ENCODE measurements at places on chromosomes 6 and 20.

DNA sequence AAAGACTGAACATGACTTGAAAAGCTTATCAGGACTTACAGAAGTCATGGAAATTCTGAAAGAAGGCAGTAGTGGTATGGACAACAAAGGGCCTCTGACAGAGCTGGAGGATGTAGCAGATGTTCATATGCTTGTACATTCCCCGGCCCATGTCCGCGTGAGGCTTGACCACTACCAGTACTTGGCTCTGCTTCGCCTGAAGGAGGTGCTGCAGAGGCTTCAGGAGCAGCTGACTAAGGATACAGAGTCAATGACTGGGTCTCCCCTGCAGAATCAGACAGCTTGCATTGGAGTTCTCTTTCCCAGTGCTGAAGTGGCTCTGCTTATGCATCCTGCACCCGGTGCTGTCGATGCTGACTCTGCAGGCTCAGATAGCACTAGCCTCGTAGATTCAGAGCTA lies 29.2 kb downstream of the TAF11 start:
- no peak for DNase-seq

- DNase-seq = no peak
These were observed 621.5 kb downstream of the TENT5A start for GRCh38 chr6:81130969-81131368.

- no peak for DNase-seq
These were observed 88.3 kb downstream of the CEBPB start for GRCh38 chr20:50278684-50279531.

DNA sequence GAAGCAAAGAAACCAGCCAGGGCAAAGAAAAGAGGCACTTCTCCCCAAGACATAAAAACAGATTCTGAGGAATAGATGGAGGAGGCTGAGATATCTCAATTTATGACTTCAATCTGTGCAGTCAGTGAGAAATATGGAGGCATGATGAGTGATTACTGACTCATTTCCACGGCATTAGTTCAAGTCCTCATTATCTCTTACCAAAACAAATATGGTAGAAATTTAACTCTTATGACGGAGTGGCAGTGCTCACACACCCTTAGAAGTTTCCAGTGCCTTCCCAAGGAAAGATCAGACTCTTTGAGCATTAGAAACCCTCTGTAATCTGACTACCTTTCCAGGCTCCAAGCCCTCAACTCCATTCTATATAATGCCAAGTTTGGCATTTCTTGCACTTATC lies 364.1 kb downstream of the ARHGAP18 start:
- no peak for DNase-seq

DNA sequence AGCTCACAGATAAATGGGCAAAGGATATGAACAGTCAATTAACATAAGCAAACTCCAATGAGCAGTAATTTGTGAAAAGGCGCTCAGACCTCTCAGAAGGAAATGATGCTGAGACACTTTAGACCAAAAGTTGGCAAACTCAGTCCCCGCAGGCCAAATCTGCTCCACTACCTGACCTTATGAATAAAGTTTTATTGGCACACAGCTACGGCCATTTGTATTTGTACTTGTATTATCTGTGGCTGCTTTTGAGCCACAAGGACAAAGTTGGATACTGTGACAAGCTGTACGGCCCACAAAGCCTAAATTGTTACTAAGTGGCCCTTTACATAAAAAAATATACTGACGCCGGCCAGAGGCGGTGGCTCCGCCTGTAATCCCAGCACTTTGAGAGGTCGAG lies 167.0 kb downstream of the PREX1 start:
- no peak for DNase-seq

- no peak for DNase-seq
These were observed 139.3 kb downstream of the CD164 start for GRCh38 chr6:109242925-109243324.

- DNase-seq = no peak
These were observed 38.4 kb downstream of the HS3ST5 start for GRCh38 chr6:114304304-114304887.

GRCh38 chr6:32192608-32193039 lies at the start of gene GPSM3:
TSS of gene GPSM3 (minus strand) at chr6:32192643. CDS start at chr6:32192513, 130 bp downstream.
- DNase-seq = peak; percentile 51

- DNase-seq = no peak
These were observed 36.9 kb downstream of the GMDS start for GRCh38 chr6:2208468-2208867.

DNA sequence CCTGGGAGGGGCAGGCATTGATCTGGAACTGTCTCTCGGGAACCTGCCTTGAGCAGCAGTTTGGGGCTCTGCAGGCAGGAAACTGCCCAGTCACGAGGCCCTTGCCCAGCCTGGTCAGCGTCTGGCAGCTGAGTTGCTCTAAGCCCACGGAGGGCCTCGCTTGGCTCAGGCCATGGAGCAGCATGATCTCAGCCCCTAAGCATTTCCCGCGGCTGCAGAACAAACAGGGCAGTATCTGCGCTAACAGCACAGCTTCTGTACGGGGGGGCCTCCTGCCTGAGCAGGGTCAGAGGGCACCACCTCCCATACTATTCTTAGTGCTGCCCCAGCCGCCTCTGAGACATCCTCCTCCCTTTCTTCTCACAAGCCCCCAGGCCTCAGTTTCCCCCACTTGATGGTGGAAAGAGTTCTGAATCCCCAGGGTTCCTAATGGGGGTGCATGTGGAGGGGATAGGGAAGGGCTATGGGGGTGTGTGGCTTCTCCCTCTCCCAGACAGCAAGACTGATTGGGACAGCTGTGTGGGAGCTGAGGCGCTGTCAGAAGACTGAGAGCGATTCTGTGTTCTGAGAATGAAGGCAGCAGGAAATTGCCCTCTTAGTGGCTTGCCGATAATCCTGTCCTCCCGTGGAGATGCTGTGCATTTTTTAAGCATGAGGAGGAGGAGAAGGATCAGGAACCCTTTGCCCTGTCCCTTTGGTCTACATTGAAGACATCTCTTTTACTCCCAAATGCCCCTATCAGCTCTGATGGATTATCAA lies 46.4 kb downstream of the MOCS1 start:
- no peak for DNase-seq

GRCh38 chr6:154386848-154387717 lies 30.5 kb upstream of the IPCEF1 start:
- DNase-seq = no peak

- DNase-seq = no peak
These were observed 84.9 kb upstream of the LRFN2 start for GRCh38 chr6:40672087-40672486.

GRCh38 chr6:140987364-140988155 lies 1145.2 kb upstream of the GJE1 start:
- no peak for DNase-seq

- no peak for DNase-seq
These were observed 152.2 kb upstream of the SOX4 start for GRCh38 chr6:21441386-21441785.

GRCh38 chr6:129448965-129449364 lies 261.0 kb downstream of the ARHGAP18 start:
- no peak for DNase-seq

GRCh38 chr6:118781897-118782296 lies 112.1 kb upstream of the ASF1A start:
- no peak for DNase-seq

DNA sequence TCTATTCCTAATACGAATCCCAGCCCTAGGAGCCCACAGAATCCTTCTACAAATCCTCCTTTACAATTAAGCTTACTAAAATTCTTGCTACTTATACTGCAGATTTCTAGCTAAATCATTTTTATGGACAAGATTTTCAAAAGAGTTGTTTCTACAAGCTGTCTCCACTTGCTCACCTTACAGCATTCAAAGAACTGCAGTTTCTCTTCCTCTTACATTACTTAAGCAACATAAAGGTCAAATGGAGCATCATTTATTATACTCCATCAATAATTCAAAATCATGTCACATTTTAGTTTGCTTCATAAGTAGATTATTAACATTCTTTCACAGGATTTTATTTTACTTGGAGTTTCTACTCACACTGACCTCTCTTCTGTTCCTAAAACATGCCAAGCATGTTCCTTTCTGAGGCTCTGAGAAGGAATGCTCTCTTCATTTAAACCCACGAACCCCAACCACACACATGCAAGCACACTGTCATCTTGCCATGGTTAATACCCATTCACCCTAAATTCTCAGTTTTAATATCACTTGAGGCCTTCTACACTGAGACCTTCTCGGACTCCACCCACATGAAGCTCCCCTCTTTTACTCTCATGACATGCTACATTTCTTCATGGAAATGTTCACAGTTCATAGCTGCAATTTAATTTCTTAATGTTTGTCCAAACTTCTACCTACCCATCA lies 388.2 kb downstream of the TBC1D32 start:
- no peak for DNase-seq

- no peak for DNase-seq
These were observed 5.3 kb upstream of the PM20D2 start for GRCh38 chr6:89140347-89141156.

DNA sequence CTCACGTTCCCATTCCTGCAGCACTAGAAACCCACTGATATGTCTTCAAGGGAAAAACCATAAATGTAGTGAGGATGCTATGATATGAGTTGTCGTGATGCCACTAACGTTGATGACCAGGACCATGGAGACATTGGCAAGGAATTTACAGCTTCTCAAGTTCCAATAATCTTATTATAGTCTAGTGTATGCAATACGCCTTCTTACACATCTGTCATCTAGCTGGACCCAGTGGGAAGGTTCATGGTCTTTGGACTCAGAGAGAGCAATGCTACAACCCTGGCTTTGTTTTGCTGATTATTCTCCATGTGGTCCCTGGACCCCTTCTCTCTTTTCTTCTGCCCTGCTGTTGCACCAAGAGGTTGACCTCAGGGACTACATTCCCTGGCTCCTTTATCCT lies 76.0 kb upstream of the BMP2 start:
- no peak for DNase-seq

Measured in stimulated activated CD4-positive, alpha-beta T cell treated with anti-CD3 and anti-CD28 coated beads, Interleukin-12 subunit alpha, Interleukin-12 subunit beta, amount 100 ng/mL, for 4 hours (primary cell).